Stimulated activated naive CD4-positive, alpha-beta T cell treated with Interleukin-2 at 50 U/mL for 16 hours (primary cell): ENCODE measurements at places on chromosomes 2 and 18.

- DNase-seq = no peak
Observed at GRCh38 chr2:75570024-75570947, 9.5 kb upstream of the EVA1A start.

DNA sequence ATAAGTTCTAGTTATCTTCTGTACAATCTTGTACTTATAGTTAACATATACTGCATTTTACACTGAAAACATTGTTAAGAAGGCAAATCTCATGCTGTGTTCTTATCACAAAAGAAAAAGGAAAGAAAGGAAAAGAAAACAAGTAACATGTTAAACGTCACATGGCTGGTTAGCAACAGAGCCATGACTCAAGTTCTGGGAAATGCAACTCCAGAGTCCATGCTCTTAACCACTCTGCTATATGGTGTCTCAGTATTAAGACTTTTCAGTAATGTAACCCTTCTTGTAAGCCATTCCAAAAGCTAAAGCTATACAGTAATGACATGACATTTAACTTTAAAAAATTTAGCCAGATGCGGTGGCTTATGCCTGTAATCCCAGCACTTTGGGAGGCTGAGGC, 181.4 kb downstream of the BARD1 start:
- no peak for DNase-seq

DNA sequence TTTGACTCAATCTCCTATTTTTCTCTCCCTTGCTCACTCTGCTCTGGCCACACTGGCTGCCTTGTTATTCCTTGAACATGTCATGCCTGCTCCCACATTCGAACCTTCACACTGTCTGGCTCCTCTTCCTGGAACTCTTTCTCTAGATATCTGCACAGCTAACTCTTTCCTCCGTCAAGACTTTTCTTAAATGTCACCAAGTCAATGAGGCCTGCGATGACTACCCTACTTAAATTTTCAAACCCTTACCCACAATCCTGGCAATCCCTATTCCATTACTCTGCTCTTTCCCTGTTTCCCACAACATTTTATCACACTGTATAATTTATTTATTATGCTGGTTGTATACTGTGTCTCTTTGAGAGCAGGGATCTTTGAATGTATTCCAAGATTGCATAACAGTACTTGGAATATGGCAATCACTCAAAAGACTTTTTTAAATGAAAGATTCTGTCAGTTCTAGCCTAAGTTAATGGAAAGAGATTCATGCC, 206.2 kb downstream of the SRBD1 start:
- DNase-seq = no peak

DNA sequence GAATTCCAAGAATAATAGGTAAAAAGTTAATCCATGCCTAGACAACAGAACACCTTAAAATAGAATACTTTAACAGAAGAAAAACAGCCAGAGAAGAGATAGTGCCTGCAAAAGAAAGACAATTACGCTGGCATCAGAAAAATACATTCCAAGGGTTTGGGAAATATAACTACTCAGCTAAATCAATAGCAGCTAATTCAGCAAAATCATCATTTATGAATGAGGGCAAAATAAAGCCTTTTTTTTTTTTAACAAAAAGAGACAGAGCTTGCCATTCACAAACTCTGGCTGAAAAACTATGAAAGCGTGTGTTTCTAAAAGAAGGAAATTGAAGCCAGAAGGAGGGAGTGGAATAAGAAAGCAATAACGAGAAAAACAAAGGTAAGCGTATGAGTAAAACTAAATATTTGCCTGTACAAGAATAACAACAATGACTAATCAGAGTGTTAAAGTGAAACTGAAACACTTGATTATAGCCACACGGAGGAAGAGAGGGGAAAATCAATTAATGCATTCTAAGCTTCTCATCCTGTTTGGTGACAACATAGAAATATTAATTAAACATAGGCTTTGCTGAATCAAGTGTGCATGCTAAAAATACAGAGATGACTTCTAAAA, 90.2 kb downstream of the EHD3 start:
- no peak for DNase-seq

- no peak for DNase-seq
Observed at GRCh38 chr2:153543635-153544071, 65.1 kb upstream of the RPRM start.

DNA sequence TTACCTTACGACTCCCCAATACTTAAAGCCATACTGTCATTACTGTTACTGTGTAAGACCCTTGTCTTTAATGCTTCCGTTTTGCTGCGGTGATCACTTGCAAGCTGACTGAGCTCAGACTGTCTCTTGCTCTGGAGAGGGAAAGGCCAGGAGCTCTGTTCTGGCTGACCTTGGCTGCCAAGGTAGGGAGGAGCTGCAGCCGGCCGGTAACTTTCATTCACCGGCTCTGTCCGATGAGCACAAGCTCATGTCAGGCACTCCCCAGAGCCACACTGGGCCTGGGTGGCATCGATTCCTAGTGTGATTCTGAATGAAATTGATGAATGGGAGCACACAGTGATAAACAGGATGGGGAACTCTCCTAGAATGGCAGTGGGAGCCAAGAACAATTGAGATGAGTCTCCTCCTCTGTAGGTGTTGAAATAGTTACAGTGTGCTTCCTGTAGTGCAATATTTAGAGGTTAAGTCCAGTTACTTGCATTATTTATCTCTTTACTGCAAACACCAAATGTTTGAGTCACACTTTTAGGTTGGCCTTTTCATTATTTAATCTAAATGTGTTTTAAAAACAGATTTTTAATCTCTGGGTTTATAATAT, 100.9 kb downstream of the ATP9B start:
- DNase-seq = no peak

DNA sequence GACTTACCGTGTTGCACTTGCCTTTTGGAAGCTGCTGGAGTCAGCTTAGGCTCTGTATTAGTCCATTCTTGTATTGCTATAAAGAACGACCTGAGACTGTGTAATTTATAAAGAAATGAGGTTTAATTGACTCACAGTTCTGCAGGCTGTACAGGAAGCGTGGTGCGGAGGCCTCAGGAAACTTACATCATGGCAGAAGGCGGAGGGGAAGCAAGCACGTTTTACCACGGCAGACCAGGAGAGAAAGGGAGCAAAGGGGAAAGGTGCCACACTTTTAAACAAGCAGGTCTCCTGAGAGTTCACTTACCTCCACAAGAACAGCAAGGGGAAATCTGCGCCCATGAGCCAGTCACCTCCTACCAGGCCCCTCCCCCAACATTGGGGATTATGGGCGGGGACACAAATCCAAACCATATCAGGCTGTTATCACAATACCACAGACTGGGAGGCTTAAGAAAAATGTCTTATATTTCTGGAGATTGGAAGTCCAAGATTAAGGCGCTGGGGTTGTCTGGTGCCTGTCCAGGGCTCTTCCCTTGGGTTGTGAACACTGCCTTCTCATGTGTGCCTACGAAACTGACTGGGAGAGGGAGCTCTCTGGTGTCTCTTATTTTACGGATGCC, 3.6 kb upstream of the D2HGDH start:
- DNase-seq = peak; percentile 8

DNA sequence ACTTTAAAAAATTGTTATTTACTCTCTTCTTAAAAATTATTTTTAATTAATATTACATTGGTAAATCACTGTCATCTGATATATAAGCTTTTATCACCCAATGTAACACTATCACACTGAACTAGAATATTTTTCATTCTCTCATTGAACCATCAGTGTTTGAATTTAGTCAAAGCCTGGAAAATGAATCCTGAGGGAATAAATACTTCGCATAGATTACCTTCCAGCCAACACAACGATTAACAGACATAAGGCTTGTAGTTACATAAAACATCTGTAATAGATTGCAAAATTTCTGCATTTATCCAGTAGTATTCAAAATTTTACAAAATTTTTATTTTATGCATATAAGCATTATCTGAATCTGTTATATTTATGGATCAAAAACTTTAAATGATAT, 314.9 kb downstream of the ERBB4 start:
- DNase-seq = no peak

DNA sequence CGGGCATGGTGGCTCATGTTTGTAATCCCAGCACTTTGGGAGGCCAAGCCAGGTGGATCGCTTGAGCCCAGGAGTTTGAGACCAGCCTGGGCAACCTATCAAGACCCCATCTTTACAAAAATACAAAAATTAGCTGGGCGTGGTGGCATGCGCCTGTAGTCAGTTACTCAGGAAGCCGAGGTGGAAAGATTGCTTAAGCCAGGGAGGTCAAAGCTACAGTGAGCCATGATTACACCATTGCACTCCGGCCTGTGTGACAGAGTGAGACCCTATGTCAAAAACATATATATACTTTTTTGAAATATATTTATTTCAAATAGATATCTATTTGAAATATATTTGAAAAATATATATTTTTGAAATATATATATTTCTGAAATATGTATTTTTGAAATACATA, 10.9 kb downstream of the OSBPL1A start:
- no peak for DNase-seq

GRCh38 chr2:205235434-205235833, 446.9 kb upstream of the NRP2 start:
- DNase-seq = no peak

GRCh38 chr2:64990876-64991275, 1.7 kb downstream of the SLC1A4 start:
- DNase-seq = no peak

- DNase-seq = no peak
Observed at GRCh38 chr18:23032030-23032582, 99.0 kb downstream of the RBBP8 start.

GRCh38 chr2:52210611-52211010, 1178.7 kb upstream of the NRXN1 start:
- DNase-seq = no peak

- no peak for DNase-seq
Observed at GRCh38 chr2:174535757-174536703, 49.2 kb upstream of the GPR155 start.

- DNase-seq = no peak
Observed at GRCh38 chr2:128754246-128754724, 435.6 kb upstream of the HS6ST1 start.

DNA sequence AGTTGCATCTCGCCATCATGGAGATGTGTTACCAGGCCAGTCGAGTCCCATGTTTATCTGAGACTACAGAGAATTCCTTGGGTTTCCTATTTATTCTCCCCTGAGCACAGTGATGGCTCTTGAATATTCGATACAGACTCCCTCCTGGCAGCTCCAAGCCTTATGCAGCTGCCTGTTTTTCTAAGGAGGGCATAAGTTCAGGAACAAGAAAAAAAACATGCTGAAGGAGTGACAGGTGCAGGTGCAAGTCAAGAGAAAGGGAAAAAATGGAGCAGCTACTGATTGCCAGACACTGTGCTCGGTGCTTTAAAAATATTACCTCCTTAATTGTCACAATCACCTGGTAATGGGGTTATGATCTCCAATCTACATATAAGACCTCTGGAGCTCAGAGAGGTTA, 177.2 kb upstream of the DPP10 start:
- no peak for DNase-seq

GRCh38 chr2:177275743-177276055, 11.2 kb upstream of the NFE2L2 start:
- no peak for DNase-seq

- peak; percentile 11 for DNase-seq
Observed at GRCh38 chr18:23689031-23689615, at the start of gene LAMA3. Gene LAMA3, plus strand, starts transcription at chr18:23689453. Its CDS starts 231 bp downstream, at chr18:23689684.

DNA sequence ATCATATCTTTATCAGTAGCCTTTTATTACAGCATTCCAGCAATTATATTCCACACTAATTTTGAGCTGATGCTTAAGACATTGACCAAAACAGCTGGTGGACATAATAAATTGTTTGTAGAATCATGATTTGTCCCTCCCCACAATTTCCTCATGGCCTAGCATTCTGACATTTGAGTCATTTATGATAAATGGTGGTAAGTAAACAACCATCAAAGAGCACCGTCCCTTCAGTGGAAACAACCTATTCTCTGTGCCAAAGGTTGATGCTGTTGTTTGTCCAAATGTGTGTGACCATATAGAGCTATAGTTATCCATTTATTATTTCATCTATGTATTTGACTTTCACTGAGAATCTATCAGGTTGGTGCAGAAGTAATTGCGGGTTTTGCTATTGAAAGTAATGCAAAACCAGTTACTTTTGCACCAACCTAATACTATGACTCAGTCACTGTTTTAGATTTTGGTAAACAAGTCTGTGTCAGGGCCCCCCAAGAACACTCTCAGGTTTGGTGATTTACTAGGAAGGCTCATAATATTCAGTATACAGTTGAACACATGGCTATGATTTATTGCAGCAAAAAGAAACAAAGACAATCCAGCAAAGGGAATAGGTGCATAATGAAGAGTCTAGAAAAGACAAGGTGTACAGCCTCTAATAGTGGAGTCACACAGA, 608.7 kb upstream of the REG3G start:
- no peak for DNase-seq

DNA sequence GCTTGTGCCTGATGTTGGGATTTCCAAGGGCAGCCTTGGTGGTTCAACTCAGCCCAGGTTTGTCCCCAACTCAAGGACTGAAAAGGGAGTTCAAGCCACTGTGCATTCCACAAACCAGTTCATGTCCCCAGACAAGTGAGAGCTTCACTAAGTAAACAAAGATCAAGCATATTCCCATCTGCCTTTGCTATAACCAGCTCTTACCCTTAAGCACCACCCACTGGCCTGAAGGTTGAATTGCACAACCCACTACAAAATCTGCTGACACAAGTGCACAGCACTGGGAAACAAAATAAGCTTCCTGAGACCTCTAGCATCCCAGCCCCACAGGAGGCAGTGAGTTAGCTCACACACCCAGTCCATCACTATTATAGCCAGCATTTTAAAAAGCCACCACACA, 516.7 kb downstream of the NR4A2 start:
- DNase-seq = no peak

GRCh38 chr2:205858881-205859441, 176.7 kb downstream of the NRP2 start:
- no peak for DNase-seq

GRCh38 chr2:206158563-206159345, 490 bp downstream of the NDUFS1 start:
- DNase-seq = no peak

GRCh38 chr2:68428746-68429145, 38.3 kb downstream of the FBXO48 start:
- DNase-seq = no peak

- DNase-seq = no peak
Observed at GRCh38 chr2:73297151-73297559, 3.8 kb upstream of the EGR4 start.

GRCh38 chr18:57276829-57277228, 75.5 kb upstream of the ST8SIA3 start:
- DNase-seq = no peak

GRCh38 chr2:1642066-1642861, 102.1 kb downstream of the PXDN start:
- DNase-seq = no peak
